Left kidney (tissue), 8 donors: ENCODE measurements at places on chromosomes 6 and 20. TPM values are rescaled to one million over a fixed set of nuclear protein-coding genes. Genes with fewer than 3 reads are reported as not detected.

DNA sequence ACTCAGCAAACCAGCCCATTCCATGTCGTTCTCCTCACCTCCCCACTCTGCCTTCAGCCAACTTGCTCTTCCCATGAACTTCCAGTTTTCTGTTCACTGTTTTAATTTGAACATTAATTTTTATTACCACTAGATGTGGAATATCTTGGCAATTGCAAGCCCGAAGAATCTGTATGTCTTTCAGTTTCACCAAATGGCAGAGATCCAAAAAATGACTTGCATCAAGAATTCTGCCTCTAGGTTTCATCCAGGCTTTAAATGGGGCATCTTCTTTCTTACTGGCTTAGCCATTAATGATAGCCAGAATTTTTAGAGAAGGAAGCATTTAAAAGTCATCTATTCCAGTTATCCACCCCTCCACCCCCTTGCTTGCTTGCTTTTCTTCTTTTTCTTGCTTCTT lies 39.0 kb downstream of the CAP2 start:
- no peak for DNase-seq

GRCh38 chr6:135346747-135347146 lies 150.8 kb downstream of the AHI1 start:
- DNase-seq, result no peak

- no peak for DNase-seq
Observed at GRCh38 chr6:9007027-9007426, 571.7 kb upstream of the SLC35B3 start.

DNA sequence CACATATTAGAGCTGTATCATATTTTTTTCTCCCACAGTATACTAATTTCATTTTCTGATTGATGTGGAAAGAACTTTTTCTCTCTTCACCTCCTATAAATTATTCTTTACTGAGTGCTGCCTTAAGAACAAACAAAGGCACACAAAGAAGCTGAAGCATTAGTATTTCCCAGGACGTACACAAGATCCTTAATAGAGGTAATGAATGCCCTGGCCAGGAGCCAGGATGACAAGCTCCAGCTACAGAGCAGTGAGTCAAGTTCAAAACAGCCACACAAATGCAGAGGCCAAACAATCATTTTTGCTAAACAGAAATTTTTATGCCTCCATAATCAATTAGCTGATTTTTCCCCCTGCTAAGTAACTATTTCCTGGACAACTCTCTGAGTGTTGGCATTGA lies 639.6 kb downstream of the EPHA7 start:
- DNase-seq, result peak; percentile 45

- DNase-seq, result no peak
Observed at GRCh38 chr6:168166627-168167026, 87.6 kb upstream of the FRMD1 start.

DNA sequence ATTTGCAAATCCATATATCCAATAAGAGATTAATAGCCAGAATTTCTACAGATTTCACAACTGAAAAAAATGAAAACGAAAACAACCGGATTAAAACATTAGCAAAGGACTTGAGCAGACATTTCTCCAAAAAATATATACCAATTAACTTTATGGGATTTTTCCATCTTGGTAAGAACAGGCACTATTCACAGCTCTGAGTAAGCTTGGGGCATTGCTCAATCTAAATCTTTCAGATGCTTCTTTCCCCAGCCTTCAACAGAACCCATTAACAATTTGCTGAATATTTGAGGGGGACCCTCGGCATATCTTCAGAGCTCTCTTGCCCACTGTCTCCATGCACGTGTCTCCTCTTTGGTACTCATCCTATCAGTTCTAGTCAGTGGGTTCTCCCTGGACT lies 111.7 kb upstream of the CD93 start:
- DNase-seq, result no peak

DNA sequence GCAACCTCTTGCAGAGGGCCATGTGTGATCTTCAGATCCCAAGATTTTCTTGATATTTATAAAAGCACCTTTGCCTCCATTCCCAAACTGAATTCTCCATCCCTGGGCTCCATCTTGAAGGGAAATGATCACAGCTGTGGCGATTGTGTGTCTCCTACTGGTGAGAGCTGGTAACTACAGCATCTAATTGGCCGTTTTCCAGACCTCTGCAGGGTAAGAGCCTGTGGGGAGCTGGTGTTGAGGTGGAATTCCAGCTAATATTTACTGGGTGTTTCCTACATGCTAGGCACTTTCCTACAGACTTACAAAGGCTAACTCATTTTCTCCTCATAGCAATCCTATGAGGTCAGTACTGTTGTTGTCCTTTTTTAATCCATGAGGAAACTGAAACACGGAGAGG lies 59.2 kb upstream of the FNDC1 start:
- peak; percentile 31 for DNase-seq

GRCh38 chr6:92125681-92126080 lies 1293.7 kb downstream of the EPHA7 start:
- no peak for DNase-seq

- DNase-seq, result peak; percentile 84
Observed at GRCh38 chr6:30541515-30542403, 14.5 kb downstream of the GNL1 start.

DNA sequence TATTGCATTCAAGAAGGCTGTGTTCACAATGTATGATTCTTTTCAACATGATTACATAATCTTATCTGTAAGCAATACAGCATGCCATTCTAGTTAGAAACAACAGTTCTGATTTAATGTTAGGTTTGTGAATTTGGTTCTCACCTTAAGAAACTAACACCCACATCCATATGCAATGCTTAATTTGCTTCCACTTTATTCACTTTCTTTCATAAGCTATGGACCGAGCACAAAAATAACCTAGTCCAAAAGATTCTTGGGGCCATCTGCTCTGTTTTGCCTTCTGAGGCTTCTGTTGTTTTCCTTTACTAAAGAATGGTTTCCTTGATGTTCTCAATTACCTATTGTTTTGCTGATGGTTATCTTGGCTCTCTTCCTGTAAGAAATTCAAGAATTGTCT lies 258.2 kb downstream of the EYS start:
- no peak for DNase-seq

DNA sequence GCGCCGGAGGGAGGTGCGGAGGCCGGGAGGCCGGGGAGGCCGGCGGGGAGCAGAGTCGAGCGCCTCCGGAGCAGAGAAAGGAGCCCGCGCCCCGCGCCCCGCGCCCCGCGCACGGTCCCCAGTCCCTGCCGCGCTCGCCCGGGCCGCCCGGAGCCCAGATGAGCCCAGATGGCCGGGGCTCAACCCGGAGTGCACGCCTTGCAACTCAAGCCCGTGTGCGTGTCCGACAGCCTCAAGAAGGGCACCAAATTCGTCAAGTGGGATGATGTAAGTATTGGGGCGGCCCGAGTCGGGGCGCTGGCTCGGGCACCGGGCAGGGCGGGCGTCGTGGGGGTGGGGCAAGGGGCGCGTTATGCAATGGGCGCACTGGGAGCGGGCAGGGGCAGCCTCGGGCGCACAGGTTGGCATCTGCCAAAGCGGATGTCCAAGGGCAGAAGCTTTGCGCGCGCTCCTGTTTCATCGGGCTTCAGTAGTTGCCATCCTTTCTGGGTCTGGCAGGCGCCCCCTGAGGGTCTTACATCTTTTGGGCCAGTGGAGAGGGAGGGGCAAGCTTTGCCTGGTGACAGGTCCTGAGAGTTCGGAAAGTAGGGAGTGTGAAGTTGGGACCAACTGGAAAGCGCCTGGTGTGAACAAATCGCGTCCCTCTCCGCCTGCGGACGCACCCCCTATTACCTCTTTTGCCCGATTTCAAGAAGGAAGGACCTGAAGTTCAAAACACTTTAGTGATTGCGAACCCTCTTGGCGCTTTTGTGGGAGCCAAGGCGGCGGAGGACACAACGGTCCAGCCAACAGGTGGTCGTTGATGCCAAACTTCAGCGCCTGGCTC lies 631 bp downstream of the PLCB1 start:
- peak; percentile 27 for DNase-seq

DNA sequence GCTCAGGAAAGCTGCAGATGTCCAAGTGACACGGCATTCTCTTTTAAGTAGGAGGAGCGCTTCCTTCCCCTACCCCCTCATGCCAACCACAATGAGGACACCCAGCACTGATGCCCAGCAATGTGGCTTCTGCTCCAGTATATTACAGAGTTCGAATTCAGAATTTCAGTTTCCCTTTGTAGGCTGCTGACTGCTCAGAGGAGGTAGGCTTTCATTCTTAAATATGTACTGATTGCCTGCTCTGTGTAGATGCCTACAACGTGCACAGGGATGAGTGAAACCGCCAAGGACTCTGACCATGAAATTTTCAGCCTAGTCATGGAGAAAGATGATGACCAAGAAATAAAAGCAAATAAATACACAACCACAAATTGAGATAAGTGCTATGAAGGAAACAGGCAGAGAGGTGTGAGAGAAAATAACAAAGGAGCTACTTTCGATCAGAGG lies 50.9 kb upstream of the TNFAIP3 start:
- no peak for DNase-seq

GRCh38 chr6:163338671-163339405 lies 75.7 kb upstream of the QKI start:
- peak; percentile 56 for DNase-seq

- DNase-seq, result peak; percentile 65
Observed at GRCh38 chr6:118617417-118617816, 34.0 kb downstream of the CEP85L start.

GRCh38 chr6:33886673-33887144 lies 82.9 kb upstream of the MLN start:
- DNase-seq, result peak; percentile 41

DNA sequence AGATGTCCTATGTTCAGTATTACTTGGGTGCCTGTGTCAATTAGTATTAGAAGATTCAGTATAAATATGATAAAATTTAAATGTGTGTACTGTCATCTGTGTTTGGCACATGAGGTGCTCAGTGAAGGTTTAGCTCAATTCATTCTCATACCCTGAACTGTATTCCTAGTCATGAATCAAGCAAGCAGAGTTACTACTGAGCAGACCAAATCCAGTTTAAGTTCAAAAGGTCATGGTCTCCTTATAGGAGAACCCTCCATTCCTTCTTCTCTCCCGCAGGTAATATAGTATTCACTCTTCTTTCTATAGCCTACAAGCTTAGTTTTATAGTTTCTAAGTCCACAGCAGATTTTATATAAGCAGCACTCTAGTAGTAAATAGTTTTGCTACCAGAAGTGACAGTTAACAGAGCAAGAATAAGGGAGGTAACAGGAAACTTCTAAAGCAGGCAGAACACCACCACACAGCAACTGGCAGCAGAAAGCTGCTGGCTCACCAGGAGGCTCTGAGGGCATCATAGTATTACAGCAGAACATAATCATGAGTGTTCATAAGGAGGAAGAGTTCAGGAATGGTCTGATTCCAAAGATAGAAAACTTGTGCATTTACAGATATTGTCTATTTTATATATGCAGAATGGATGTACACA lies 133.2 kb downstream of the SLC16A10 start:
- DNase-seq, result no peak

- DNase-seq, result no peak
Observed at GRCh38 chr20:51799401-51799860, 2.9 kb downstream of the SALL4 start.

DNA sequence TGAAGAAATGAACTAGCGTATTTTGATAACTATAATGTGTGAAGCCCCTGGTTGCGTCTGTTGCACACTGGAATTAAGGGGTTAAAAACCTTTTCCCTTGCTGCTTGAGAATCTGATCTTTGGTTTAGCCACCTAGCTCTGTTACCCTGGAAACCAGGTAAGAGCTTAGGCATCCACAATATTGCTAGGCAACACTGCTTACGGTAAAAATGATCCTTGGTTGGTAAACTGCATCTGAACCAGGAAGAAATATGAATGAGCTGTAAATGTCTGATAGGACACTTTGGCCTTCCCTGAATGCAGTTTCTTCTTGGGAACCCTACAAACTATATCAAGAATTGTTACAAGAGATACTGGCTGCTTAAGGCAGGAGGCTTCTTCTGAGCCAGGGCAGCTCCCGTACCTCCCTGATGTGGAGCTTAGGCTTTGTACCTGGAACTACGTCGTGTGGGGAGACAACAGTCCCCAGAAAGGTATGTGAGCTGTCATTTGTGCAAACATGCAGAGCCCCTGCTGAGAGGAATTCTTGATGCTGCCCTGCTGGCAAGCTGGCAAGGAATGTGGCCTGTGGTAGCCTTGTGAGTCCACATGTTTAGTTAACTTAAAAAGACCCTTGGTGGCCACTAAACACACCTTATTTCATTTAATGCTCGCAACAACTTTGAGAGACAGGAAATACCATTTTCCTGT lies 18.4 kb downstream of the UBE3D start:
- DNase-seq, result no peak

- no peak for DNase-seq
Observed at GRCh38 chr20:25065625-25066338, 7.8 kb upstream of the ACSS1 start.

DNA sequence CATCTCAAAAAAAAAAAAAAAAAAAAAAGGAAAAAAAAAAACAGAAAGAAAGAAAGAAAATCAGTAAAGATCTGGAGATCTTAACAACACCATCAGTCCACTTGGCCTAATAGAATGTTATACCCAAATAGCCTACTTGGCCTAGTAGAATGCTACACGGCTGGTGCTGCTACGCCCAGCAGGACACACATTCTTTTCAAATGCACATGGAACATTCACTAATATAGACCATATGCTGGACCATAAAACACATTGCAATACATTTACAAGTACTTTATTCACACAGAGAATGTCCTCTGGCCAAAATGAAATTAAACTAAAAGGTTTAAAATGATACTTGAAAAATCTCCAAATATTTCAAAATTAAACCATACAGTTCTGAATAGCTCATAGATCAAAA lies 80.0 kb upstream of the TNFAIP3 start:
- DNase-seq, result no peak

DNA sequence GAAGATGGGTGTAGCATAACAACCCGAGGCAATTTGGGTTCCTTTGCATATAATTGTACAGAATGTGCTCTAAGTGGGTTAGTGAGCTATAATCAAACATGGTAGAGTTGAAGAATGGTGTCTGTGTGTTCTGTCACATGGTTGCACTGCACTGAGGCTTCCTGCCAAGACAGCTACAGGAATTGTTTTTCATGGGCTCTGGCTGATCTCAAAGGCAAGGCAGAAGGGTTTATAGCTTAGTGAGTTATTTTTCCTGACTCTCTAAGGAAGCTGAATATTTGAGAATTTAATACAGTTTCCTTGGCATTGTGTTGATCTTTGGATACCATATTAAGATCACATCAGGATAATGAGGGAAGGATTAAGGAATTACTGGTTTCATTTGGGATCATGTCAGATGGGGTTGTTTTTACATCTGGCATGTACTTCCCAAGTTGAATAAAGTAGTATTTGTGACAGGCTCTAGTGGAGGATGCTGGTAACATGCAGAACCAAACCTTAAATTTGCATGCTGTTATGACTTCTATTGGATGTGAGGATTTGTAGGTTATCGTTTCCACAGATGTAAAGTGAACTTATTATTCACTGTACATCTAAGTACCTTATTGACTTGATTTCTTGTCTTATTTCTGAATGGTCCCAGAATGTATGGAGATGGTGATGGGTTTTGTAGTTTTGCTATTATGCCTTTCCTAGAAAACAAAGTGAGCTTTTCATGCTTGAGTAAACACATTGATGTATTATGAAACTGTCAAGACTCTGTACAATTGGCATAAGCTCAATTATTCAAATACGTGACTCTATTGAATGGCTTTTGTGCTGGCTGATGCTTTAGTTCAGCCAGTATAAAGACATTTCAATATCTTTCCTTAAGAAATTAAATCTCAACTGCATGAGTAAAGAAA lies 43.3 kb downstream of the LRRC1 start:
- DNase-seq, result no peak

Gene OOEP
- polyA plus RNA-seq, result not detected

Gene MOCS3
- polyA plus RNA-seq, result 4.7 TPM

Gene ANKRD66
- not detected for polyA plus RNA-seq

Gene SOD2
- 121 TPM for polyA plus RNA-seq

Gene WFDC5
- not detected for polyA plus RNA-seq

Gene TNF
- 0.17 TPM for polyA plus RNA-seq

Gene TFAP2A
- polyA plus RNA-seq, result 33.6 TPM

Gene GSTA3
- 0.52 TPM for polyA plus RNA-seq

Gene CLVS2
- polyA plus RNA-seq, result 0.33 TPM

Gene TINAG
- polyA plus RNA-seq, result 37.3 TPM

Gene TRDN
- 2.8 TPM for polyA plus RNA-seq
